Ammon's horn (tissue), 1 donor: ENCODE measurements at places on chromosomes 5 and 9.
A peak's percentile ranks its signal among the peaks of the same experiment; 100 is the strongest.

DNA sequence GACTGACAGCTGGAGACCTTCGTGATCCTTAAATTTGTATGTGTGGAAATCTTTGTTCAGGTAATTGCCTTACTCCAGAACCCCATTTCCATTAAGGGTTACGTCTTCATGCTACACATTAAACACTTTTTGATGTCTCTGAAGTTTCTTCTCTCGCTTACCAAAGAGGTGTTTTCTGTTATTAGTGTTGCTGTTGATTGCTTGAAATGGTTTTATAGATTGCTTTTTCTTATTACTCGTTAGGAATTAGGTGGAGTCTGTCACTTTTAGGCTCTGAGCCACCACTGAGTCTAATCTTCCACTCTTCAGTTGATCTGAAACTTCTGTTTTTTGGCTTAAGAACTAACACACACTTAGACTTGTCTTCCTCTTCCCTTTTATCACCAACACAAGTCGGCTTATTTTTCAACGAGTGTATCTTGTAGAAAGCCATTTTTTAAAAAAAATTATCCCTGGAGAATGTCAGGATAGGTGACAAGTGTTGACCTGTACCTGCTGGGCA lies 62.2 kb upstream of the PPARGC1B start:
- DNase-seq: no peak

GRCh38 chr5:168328814-168329213 lies 37.4 kb downstream of the WWC1 start:
- no peak for DNase-seq

GRCh38 chr5:144583541-144584449 lies 413.1 kb downstream of the KCTD16 start:
- DNase-seq: no peak

DNA sequence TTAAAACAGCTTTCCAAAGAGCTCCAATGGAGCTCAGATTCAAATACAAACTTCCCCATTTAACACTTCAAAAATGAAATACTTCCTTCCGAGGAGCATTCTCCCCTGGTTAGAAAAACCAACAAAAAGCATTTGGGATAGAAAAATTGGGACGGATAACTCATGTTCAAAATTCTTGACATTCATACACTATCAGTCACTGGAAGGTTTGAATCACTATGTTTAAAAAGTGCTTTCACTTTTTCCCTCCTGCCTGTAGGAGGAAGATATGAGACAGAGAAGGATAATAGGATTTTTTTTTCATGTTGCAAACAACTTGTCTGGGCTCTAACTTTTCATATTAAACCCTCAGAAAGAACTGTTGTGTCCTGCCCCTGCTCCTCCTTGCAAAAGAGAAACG lies 412.0 kb downstream of the ACTL7B start:
- no peak for DNase-seq

GRCh38 chr5:175444905-175445456 lies 999 bp upstream of the DRD1 start:
- no peak for DNase-seq

DNA sequence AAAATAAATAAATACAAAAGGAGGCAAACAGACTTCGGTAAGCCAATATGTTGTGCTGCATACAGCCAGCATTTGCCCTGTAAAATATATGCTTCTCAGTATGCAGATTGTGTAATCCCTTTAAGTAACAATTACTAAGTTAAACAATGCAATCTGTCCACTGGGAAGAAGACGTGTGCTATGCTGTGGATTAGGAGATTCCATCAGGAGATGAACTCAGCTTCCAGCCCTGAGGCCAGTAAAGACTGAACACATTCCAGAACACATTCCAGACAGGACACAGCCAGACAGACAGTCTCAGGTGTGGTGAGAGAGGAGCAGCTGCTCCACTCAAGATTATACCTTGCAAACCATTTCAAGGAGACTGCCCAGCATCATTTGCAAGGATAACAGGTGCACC lies 97.8 kb downstream of the MPDZ start:
- DNase-seq: no peak

GRCh38 chr9:84751921-84752320 lies 82.4 kb downstream of the NTRK2 start:
- no peak for DNase-seq

GRCh38 chr9:135504262-135505243 lies 4.1 kb downstream of the MRPS2 start:
- peak; percentile 81 for DNase-seq

DNA sequence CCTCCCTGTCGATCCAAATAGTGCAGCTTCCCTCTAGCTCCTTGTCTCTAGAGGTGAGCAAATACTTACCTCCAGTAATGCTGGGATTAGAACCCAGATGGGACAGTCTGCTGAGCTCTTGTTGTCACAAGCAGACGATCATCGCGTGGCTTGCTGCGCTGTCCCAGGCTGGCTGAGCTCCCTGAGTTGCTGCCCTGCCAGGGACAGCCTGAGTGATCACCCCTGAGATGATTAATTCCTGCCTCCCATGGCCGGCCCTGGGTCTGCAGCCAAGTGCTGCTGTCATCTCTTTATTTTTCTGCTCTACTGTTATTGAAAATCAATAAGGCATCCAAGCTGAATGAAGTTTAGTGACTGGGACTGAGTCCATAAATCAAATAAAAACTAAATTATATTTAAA lies 94.0 kb upstream of the ALDH1B1 start:
- DNase-seq: no peak

DNA sequence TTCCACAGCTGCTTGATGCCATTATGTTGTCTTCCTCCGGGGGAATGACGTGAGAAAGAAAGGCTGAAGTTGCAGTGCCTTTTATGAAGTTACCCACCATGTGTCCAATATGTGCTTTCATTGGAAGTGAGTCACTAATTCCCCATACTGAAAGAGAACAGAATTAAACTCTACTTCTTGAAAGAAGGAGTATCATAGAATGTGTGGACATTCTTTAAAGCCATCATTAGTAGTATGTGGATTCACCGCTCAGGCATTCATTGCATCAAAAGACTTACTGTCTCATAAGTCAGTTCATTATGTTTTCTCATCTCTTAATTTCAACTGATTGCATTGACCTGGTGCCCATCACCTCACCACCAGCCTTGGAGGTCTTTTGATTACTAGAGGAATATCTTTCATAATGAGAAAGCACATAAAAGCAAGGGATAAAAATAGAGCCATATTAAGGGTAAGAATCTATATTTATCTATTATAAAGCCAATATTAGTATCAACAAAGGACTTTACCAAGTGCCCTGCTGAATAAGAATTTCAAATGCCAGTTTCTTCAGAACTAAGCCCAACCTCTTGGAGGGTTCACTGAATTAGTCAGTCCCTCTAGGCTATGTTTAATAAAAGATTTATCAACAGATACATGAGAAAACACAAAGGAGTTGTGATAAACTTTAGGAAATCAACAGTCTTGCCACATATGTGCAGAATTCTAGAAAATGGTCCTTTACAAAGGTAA lies 516.1 kb downstream of the NTRK2 start:
- DNase-seq: no peak

DNA sequence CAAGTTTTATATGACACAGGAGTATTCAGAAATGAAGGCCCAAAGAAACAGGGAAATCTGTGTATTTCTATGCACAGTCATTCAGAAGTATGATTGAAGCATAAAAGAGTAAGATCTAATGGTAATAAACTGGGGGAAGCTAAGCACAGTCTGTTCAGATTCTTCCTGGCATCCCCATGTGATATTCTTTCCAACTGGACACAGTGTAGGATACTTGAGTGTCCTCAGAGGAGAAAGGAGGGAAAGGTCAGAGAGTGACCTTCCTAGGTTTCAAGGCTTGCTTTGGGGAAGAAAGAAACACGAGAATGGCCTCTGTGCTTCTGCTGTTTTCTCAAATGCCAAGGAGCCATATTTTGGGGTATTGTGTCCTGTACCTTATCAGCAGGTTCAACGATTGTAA lies 1798.4 kb upstream of the WWC1 start:
- no peak for DNase-seq

DNA sequence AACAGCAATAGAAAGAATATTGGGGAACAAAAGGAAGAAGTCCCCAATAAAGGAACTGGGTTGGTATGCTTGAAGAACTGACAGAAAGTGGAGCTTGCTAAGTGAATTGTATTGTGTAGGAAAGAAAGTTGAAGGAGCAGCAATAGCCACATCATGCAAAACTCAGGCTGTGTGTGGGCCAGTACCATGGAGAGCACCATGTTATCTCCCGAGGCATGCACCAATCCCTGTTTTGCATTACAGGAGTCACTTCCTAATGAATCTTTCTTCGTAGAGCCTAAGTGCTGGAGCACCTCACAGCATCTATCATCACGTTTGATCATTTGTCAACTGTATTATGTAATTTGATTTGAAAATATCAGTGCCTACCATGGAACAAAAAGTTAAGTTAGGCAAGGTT lies 137.7 kb upstream of the NMUR2 start:
- no peak for DNase-seq

DNA sequence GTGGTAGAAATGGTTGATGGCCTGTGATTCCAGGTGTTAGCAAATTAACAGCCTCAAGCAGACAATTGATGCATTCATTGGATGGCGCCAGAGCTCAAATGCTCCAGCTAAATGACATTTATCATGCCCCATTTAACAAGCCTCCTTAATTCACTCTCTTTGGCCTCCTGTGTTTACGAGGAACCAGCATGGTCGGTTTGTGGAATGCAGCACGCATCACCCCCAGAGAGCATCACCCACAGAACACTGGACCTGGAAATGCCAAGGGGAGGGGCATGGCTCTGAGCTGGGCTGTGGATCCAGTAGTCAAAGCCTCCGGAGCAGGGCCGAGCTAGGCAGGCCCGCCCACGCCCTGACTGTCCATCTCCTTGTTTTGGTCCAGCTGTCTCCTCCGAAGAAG lies 434.0 kb downstream of the GADD45G start:
- DNase-seq: no peak

DNA sequence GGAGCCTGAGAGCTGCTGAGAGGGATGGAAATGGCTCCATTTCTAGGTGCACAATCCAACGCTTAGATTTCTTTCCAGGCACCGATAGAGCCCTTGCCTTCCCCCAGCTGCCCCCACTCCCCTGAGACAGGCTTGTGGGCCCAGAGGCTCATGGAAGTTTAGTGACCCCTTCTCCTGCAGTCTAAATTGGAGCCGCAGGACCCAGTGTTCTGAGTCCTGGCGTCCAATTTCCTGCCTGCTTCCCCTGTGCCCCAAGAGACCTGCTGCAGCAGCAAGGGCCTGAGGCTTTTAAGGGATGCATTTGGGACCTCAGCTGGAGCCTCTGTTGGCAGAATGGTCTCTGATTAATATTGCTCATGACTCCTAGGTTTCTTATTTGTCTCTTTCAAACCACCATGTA lies 61.7 kb downstream of the RGS3 start:
- no peak for DNase-seq

DNA sequence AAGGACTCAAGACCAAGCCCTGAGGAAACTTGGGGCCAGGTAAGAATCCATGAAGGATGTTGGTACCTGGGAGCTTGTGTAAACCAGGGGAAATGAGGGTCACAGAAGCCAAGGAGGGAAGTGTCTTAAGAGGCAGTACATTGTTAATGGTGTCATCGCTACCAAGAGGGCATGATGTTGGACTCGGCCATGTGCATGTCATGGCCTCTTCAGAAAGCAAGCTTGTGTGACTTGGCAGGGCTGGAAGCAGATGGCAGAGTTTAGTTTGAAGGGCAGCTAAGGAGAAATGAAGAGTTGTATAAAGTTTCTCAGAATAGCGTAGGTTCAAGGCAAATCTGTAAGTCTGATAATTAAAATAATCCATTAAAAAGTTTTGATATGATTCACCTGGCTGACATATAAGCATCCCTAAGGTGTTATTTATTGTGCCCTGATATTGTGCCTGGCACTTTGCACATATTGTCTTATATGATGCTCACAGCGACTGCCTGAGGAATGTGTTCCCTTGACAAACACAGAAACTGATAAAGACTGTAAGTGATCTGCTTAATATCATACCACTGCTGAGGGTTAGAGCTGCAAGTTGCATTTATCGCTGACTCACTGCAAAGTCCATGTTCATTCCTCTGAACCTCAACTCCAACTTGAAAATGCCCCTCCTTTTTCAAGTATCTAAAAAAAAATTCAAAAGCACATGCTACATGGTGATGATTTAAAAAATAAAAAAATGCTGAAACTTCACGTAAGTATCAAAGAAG lies 81.3 kb upstream of the PTPN3 start:
- DNase-seq: no peak

DNA sequence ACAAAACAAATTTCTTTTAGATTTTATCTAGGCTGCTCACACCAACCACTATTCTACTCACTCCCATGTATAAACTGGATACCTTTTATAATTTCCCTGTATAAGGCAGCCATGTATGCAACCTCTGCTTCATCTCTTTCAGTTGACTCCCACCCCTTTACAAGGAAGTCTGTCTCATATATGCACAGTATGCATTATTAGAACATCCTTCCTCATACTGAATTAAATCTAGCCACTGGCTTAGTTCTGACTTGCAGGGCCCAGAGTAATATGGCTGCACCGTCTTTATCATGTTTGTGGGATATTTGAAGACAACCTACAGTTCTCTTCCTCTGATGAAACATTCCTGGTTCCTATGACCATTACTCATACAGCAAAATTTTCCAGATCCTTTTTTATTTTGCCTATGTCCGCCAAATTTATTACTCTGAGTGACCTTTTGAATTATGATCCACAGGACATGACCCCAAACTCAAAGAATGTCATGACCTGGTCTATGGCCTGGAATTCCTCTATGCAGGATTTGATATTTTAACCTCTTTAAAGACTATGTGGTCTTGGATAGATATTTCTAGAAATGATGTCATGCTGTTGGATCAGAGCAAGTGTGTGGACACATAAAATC lies 76.6 kb upstream of the ITGA1 start:
- no peak for DNase-seq

DNA sequence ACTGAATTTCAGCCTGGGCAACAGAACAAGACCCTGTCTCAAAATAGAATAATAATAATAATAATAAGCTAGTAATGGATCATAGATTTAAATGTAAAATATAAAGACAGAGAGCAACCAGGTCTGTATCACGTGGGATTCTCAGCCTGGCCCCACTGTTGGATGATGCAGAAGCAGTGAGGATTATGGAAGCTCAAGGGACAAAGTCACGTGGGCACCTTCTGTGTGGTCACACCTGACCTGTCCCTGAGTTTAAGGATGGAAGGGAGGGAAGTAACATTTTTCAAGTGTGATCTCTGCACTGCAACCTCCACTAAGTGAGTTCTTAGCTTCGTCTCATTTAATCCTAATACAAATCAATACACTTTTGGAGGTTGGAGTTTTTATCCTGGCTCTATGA lies 212.5 kb upstream of the IER5L start:
- DNase-seq: no peak

DNA sequence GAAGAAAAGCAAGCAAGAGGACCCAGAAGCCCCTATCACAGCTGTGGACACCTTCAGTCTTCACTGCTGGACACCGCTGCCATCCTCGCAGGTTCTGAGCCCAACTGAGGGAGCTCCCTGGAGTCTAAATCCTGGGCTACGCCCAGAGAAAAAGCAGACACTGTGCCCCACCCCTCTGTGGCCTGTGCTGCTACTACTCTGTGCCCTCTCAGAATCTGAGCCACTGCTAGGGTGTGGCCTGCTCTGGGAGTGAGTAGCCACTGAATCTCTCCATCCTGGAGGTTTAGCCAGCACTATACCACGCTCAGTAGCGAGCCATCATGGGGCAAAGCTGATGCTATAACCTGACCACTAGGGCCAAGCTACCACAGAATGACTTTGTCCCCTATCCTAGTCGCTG lies 338.2 kb downstream of the NPR3 start:
- no peak for DNase-seq
